ENCODE measurements at places on chromosomes 12 and 14. TPM values are rescaled to one million over a fixed set of nuclear protein-coding genes. Genes with fewer than 3 reads are reported as not detected.

DNA sequence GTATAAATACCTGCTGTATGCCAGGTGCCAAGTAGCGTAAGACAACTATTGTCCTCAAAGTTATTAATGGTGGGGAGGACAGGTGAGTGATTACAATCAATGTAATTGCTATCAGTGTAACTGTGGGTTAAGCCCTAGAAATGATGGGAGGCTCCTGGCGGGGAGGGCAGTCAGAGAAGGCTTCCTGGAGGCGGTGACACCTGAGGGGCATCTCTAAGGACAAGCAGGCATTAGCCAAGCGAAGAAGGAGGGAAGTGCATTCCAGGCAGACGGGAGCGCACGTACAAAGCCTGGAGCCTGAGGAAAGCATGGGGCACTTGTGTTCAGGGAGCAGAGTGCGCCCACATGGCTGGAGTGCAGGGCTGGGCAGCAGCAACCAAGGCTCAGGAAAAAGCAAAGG is 182.9 kb upstream of the PRMT8 start:
- no peak for DNase-seq

GRCh38 chr12:43318021-43318420 is 234.0 kb downstream of the ADAMTS20 start:
- DNase-seq, result no peak

GRCh38 chr14:32426028-32426427 is 96.9 kb downstream of the AKAP6 start:
- DNase-seq, result no peak

DNA sequence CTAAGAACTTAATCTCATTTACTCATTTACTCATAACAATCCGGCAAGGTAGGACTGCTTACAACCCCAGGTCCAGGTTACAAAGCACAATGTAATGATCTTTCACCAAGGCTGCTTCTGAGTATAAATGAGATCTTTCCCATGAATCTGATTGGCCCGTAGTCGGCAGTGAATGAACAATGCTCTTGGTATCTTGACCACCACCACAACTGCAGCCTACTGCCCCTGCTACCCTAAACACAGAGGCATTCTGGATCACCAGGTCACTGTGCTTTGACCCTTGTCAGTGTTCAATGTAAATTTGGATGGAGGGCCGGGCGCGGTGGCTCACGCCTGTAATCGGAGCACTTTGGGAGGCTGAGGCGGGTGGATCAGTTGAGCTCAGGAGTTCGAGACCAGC is 15.9 kb downstream of the FAM181A start:
- DNase-seq, result no peak

- DNase-seq, result no peak
Measured at GRCh38 chr12:34218193-34219045, 196.1 kb downstream of the ALG10 start.

- no peak for DNase-seq
Measured at GRCh38 chr12:22525426-22525825, 18.9 kb downstream of the C2CD5 start.

DNA sequence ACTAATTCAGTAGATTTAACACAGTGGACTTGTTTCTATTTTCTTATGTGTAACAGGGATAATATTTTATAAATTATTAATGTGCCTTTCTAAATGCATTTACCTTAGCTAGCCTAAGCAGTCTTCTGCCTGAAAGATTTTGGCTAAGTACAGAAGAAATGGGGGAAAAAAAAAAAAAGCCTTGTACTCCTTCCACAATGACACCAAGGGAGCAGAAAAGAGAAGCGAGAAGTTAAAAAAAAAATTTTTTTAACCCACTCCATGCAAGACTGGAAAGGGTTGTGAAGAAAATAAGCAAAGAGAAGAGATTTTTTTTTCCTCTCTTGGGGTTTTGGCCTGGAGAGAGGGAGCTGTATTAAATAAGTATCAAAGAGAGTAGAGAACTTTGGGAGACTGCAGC is 28.7 kb downstream of the NELL2 start:
- DNase-seq, result no peak

DNA sequence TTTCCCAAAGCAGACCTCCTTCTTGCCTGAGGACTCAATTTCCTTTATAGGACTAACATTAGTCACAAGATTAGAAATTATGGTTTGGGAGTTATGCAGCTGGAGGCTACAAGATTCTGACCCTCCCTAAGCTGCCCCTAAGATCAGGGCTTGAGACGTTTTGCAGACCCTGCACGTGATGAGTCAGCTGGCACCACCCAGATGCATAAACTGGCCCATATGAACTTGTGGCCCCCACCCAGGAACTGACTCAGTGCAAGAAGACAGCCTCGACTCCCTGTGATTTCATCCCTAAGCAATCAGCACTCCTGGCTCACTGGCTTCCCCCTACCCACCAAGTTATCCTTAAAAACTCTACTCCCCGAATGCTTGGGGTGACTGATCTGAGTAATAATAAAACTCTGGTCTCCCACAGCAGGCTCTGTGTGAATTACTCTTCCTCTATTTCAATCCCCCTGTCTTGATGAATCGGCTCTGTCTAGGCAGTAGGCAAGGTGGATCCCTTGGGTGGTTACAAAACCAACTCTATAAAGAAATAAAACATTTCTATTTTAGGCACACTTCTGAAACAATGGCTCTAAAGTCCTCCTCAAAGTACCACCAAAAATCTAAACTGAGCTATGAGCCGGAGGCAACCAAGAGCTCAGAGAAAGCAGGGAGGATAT is 233.4 kb downstream of the TMEM132D start:
- DNase-seq, result no peak

- DNase-seq, result no peak
Measured at GRCh38 chr12:967641-968040, 18.1 kb upstream of the RAD52 start.

DNA sequence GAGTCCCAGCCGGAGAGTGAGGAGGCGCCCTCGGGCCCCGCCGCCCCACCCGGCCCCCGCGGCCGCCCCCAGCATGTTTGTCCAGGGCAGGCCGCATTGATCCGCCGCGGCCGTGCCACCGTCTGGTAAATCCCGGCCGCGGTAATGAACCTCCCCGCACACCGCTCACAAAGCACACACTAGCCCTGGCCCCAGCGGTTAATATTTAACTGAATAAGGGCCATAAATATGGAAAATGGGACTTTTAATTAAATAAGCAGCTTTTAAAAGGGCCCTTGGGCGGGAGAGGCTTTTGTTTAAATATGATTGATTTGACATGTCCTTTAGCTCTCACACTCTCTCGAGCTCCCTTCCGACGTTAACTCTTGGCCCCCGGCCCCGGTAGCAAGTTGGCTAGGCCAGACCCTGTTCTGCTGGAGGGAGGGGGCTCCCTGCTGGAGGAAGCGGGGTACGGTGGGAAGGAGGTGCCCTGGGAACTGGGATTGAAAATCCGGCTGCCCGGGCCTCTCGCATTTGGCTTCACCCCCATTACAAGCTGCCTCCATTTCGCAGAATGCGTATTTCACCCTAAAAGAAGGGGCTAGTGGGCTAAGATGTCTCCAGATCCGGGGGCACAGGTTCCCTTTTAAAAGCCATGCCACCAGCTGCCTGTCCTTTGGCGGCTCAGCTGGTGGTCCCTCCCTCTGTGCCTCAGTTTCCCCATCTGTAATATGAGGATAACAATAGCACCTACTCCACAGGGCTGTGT is 199.8 kb downstream of the RBM19 start:
- no peak for DNase-seq

DNA sequence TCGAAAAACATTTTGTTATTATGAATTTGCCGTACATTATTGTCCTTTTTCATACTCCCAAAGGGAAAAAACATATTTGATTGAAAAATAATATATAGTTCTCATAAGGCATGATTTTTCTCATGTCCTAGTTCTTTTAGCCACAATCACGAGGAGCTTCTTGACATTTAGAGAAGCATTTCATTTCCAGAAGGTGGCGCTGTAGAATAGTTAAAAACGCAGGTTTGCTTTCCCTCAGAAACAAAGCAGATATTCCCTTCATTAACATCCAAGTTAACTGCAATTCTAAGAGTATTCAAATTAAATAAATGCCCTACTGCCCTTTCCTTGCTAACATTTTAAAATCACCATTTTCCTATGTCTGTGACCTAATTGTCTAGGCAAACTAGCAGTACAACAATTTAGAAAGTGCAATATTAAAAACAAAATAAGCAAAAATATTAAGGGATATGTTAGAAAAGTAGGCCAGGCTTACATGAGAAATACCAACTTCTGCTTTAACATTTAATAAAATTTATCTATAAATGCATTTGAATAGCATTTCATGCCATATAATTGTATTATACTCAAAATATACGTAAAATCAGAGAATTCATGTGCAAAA is 10.9 kb upstream of the PIK3C2G start:
- DNase-seq, result no peak

DNA sequence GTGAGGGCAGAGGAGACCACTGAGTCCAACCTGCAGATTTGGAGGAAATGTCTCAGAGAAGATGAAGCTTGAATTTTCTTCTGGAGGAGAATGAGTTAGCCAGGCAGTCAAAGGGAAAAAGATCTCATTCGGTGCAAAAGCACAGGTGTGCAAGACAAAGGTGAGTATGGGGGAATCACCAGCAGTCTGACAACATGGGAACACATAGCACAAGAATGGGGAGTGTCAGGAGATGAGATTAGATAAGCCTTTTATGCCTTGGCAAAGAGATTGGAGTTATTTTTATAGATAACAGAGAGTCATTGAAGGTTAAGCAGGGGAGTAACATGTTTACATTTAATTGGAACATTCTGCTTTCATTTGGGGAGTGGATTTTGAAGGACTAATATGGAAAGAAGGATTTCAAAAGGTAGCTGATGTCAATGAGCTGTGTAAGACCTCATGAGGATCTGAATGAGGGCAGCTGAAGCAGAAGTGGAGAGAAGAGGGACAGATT is 171.3 kb upstream of the NTF3 start:
- DNase-seq, result no peak

DNA sequence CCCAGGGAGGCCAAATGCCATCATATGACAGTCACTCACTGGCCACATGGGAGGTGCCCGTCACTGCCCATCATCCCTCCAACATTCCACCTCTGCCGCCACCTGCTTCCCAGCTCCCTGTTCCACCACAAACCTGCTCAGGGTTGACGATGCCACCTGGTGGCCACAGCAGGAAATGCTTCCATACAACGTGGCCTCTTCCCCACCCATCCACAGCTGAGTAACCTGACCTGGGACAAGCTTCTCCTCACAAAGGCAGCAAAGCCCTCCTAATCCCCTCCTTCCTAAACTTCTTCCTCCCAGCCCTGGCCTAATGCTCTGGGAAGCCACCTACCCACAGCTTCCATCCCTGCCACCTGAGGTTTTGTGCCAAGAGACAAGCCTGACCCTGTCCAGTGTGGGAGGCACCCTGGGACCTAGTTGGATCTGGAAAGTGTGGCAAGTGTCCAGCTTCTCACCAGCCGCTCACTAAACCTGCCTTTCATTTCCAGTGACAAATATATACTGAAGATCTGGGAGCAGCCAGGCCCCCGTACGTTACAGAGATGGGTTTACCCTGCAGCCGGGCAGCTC is 4.3 kb downstream of the DEGS2 start:
- DNase-seq, result no peak

DNA sequence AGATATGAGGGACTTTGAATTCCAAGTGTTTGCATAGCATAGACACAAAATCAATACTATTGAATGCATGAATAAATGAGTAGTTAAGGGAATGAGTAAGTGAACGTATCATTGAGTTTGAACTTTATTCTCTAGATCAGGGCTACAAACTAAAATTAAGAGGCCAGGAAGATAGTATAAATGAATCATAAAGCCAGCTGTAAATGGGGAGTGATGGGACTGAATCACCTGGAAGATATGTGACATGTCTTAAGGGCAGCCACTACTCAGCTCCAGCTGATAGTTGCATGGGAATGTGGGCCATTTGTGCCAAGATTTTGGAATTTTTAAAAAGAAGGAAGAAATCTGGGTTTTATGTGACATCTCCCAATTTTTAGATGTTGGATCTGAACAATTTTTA is 229.9 kb downstream of the AKAP6 start:
- DNase-seq, result no peak

DNA sequence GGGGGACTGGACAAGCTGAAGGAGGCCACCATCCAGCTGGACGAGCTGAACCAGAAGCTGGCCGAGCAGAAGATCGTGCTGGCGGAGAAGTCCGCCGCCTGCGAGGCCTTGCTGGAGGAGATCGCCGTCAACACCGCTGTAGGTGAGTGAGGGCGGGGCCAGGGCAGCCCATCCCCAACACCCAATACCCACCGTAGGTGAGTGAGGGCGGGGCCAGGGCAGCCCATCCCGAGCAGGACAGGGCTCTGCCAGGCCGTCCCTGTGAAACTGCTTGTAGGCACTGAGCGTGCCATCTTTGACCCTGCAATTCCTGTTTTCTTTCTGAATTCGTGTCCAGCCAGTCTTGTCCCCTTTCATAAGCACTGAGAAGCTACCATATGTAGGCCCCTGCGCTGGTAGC is 74.0 kb downstream of the CCDC92 start:
- no peak for DNase-seq

GRCh38 chr14:67962215-67962644 is 142.7 kb downstream of the RAD51B start:
- no peak for DNase-seq

DNA sequence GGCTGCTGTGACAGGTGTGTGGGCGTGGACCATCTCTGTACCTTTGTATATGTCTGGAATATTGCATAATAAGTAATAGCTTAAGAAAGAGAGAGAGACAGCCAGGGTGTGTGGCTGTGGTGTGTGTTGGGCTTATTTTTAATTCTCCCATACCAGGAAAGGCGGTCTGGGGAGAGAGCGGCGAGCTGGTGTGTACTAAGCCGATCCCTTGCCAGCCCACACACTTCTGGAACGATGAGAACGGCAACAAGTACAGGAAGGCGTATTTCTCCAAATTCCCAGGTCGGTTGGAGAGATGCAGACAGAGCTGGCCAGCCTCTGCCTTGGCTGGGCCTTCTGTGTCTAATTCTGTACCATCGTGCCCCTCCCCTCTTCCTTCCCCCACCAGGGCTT is 63.9 kb downstream of the AACS start:
- DNase-seq, result no peak

GRCh38 chr14:71328183-71328582 is 420.9 kb downstream of the PCNX1 start:
- DNase-seq, result no peak

Gene VRTN
- total RNA-seq, result not detected

Gene LUM
- total RNA-seq, result 1.3 TPM

Gene DDX24
- total RNA-seq, result 106 TPM

Gene NIN
- total RNA-seq, result 30.3 TPM

Gene MAP1LC3B2
- total RNA-seq, result 1.1 TPM

Gene KRT5
- not detected for total RNA-seq

Gene RFLNA
- total RNA-seq, result 0.15 TPM

Gene GARIN6
- total RNA-seq, result not detected

Gene LRP1
- 46.2 TPM for total RNA-seq

Gene EIF2S1
- 150 TPM for total RNA-seq
